ENCODE measurements at places on chromosomes 12 and 14.

GRCh38 chr14:67820428-67820971, 921 bp downstream of the RAD51B start:
- no peak for DNase-seq

GRCh38 chr14:101176535-101177205, 273.1 kb upstream of the RTL1 start:
- no peak for DNase-seq

DNA sequence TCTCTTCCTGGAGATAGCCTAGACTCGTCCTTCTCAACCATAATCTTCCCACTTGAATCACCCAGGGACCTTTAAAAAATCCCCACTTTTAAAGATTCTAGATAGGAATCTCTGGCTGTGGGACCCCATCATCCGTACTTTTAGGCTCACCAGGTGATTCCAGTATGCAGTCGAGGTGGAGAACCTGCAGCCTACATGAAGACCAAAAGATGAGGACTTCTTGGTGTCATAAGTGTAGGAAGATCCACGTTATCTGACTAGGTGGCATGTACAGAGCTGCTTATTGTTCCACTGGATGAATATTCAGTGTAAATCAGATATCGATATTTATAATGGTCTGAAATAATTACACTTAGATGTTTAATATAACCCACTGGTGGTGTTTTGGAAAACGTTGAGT, 2.6 kb downstream of the PRKCH start:
- no peak for DNase-seq

GRCh38 chr12:103538397-103538796, 42.6 kb upstream of the C12orf42 start:
- DNase-seq: no peak

- no peak for DNase-seq
These were observed 44.8 kb downstream of the GCH1 start for GRCh38 chr14:54857830-54858269.

DNA sequence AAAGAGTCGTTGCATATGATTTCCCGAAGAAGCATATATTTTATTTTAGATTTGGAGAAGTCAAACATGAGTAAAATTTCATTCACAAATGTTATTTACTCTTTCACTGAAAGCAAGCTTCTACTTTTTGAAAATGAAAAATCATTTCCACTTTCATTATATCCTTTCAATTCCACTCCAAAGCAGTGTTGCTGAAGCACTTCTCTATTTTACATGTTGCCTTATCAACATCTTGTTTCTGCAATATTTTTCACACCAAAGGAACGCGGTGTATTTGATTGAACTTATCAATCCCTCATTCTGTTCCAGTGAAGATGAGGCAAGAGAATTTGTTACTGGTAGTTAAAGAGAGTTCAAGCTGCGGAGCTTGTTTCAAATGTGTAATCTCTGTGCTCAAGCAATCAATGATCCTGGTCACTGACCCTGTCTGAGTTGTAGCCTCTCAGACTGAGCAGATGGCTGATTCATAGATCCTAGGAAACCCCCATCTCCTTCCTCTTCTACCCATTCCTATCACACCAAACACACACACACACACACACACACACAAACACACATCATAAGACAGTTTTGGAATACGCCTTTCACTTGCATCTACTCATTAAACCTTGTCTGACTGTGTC, 236.2 kb upstream of the FLRT2 start:
- DNase-seq: no peak

DNA sequence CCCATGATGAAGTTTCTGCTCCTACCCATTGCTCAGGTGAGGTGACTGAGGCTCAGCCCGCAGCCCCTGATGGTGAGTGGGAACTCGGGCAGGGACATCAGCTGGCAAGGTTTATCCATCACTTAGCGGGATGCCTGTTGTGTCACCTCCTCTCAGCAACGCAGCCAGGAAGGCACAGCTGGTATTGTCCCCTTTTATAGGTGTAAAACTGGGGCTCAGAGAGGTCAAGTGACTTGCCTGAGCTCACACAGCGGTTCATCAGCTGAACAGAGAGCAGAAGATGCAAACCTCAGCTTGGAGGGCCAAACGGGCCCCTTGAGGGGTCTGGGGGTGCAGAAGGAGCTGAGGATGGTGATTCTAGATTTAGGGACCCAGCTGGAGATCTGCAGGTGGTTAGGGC, 143.6 kb downstream of the PHETA1 start:
- DNase-seq: no peak

DNA sequence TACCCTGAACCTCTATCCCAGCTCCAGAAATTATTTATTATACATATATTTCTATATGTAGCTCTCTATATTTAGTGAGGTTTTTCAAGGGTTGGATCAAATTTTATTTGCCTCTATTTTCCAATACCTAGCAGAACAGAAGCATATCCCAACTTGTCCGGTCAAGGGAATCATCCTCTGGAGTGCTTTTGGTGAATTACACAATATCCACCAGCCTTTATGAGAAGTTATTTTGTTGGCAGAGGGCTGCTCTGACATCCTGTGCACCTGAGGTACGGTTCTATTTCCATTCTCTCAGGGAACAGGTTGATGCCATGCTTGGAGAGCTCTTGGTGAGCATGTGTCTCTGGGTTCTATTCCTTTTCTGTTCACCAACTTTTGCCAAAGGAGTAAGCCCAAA, 1056.4 kb downstream of the GALC start:
- DNase-seq: no peak

- DNase-seq: no peak
These were observed 37.5 kb downstream of the TMEM260 start for GRCh38 chr14:56617084-56617483.

DNA sequence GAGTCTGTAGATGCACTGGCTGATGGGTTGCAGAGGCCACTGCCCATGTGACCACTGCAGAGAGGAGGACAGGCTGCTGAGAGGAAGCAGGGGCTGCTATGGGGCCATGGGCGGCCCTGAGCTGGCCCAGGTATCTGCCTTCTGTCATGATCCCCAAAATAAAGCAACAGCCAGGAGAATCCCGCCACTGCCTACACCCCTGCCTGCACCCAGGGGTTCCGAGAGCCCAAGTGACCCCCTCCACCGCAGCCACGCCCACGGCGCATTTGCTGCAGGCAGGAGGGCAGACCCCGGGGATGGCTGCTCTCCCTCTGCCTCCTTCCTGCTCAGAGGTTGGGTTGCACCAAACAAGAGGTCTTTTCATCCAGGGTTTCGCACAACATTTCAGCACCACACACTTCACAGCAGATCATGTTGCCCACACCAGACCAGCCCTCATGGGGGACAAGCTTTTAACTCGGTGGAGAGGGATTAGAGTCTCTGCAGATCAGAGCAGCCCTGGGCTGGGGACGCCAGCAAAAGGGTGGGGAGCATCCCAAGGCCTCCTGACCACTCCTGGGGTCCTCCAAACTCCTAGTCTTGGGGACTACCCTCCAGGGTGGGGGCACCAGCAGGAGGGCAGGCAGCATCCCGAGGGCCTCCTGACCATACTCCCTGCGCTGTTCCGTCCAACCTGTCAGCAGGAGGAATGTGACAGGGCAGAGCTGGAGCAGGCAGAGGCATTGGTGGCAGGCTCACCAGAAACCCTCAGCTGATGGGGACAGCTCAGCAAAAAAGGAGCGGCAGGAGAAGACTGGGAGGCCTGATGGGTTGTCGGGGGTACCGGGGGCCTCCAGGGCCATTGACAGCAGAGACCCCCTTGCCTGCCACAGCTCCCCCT, 14.1 kb downstream of the CCDC85C start:
- no peak for DNase-seq

GRCh38 chr12:25767606-25768005, 190.9 kb upstream of the RASSF8 start:
- no peak for DNase-seq

DNA sequence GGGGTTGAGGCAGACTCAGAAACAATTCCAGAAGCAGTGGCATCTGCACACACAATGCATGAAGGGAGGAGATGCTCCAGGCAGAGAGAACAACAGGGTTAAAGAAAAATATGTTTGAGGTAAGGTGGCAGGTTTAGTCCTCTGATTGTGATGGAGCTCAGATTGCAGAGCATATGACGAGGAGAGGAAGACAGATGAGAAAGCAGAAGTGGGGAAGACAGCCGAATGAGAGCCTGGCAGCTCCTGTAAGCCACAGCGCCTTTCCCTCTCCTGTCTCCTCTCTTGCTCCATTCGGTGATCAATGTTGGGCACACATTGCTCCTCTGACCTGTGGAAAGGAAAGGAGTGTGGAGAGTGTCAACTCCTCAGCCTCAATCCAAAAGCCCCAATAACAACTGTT, 372.2 kb downstream of the GXYLT1 start:
- no peak for DNase-seq

DNA sequence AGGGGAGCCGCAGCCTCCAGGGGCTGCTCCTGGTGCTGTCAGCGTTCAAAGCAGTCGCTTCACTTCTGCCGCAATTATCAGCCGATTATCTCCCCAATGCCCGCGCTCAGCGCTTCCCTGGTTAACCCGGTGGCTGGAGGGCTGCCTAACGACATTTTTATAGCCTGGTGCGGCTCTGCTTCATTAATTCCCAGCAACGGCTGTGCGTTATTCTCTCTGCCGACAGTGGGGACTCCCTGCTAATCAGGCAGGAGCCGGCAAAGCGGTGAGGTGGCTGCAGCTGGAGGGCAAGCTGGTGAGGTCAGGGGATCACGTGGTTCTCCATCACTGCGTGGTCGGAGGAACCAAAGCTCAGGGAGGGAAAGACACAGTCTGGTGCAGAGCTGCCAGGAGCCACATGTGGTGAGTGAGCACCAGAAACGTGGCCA, 62.9 kb downstream of the GLRX5 start:
- no peak for DNase-seq

DNA sequence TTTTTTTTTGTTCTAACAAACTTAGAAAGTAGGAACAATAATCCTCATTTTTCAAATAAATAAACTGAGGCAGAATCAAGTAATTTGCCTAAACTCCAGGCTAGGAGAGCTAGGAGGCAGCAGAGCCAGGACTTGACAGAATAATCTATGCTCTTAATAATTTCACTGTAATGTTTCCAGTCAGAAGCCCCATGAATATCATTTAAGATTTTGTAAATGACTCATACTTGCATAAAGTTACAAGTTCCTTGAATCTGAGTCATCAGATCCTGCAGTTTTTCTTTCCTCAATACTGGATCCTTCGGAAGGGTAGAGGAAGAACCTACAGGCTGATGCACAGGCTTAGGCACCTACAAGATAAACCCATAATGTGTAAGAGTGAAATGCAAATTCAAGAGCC, 29.0 kb downstream of the CAPRIN2 start:
- no peak for DNase-seq

DNA sequence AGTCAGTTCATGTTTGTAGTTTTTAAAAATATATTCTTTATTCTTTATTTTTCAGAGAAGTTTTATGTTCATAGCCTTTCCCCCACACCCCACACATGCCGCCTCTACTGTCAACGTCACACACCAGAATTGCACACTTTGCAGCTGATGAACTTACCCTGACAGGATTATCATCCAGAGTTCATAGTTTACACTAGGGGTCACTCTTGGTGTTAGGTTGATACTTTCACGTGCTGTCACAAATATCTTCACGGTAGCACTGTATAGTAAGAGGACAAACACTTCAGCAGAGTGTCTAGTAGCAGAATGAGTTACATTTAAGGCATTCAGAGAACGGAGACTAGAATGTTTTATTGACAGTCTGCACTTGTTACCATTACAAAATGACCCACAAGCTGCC, 5.1 kb downstream of the DPPA3 start:
- DNase-seq: no peak

DNA sequence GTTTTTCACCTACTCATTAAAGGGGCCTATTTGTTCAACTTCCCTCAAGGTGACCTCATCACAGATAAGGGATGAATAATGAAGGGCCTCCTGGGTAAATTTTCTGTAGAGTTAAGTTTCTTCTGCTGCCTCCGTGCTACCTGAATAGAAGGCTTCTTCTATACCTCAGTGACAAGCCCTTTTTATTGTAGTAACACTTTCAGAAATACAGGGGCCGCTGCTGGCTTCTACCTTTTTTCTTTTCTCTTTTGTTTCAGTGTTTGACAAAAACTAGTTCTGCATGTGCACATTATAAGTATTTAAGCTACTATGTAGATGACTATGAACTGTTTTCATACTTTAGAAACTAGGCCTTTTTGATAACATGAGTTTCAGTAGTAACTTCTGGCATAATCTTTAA, 207.0 kb downstream of the NAV3 start:
- no peak for DNase-seq

DNA sequence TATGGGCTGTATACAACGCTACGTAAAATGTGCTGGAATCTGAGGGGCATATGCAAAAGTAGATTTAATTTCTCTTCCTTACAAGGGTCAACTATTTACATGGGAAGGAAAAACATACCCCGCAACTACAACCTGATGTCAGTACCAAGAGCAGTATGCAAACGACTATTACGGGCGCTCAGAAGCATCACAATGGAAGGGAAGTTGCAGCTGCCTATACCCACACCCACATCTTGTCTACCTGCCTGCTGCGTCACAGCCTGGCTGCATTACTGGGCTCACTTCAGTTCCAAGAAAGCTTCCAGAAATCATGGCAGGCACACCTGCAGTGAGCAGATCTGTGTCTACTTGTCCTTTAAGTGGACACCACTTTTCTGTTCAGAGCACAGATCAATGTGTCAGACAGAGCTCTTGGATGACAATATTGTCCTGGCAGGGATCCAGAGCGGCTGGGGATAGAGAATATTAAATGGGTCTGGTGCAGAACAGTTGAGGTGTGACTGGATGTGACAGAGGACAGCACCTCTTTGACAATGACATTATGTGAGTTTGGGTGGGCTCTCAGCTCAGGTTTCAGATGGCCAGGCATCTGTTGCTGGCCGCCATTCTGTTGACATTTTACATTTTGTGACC, 41.5 kb upstream of the GNG2 start:
- DNase-seq: no peak

- no peak for DNase-seq
These were observed 77.5 kb upstream of the C14orf180 start for GRCh38 chr14:104502060-104502459.

GRCh38 chr14:101061411-101062064, 158.0 kb upstream of the RTL1 start:
- DNase-seq: no peak

DNA sequence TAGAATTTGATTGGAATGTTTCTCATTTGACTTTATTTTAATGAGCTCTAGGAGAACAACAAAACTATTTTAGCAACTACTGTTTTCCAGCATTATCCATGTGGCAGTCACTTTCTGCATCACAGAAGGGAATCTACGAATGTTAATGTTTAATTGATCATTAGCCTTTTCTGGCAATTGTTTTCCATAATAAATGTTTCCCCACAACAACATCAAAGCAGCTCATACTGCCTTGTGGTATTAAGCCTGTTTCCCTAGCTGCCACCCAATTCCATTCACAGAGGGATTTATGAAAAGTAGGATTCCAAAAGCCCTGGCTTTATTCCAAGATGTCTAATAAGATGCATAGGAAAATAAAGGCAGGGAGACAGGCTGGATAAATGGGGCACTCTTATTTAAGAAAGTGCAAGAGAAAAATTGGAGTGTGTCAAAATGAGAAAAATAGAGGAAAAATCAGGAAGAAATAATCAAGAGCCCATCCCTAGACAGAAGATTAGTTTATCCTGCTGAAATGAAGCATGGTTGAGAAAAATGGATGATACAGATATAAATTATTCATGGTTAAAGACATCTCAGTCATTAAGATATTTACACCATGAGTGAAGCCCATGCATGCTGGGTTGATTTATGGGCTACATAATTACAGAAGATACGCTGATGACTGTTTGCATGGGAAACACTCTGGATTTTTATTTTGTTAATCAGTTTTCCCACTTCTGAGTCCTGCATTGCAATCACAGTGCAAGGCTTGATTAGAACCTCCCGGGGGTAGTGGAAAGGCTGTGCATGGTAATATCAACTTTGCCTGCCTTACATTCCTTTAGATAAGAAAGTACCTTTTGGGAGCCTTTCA, 180.3 kb downstream of the HELB start:
- DNase-seq: no peak

All from activated CD8-positive, alpha-beta memory T cell treated with anti-CD3 and anti-CD28 coated beads, Interleukin-2, amount 50 U/mL, for 48 hours (primary cell).